Stimulated activated CD4-positive, alpha-beta T cell treated with anti-CD3 and anti-CD28 coated beads, Interleukin-1b, Interleukin-23, amount 100 ng/mL, for 1 hour (primary cell): ENCODE measurements at places on chromosomes 7 and 10.

- no peak for DNase-seq
These were observed 55.5 kb upstream of the ODAD2 start for GRCh38 chr10:28054228-28054860.

GRCh38 chr10:106825576-106826364 is 338.7 kb downstream of the SORCS1 start:
- no peak for DNase-seq

DNA sequence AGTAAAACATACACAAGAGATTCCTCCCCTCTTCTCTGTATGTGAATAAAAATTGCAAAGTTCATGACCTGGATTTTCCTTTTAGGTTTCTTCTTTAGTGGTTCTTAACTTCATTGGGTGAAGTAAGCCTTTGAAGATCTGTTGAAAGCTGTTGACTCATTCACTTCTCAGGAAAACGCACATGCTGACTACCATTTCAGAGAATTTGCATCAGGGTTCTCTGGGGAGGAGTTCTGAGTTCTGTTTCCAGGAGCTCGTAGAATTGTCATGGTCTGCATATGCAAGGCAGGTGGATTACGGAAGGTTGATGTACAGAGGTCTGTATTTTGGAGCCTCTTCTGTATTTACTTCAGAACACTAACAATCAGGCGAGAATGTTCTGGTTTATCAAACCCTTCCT is 962 bp upstream of the SLC26A4 start:
- no peak for DNase-seq

- DNase-seq = no peak
These were observed 383.4 kb downstream of the GATA3 start for GRCh38 chr10:8437896-8438295.

DNA sequence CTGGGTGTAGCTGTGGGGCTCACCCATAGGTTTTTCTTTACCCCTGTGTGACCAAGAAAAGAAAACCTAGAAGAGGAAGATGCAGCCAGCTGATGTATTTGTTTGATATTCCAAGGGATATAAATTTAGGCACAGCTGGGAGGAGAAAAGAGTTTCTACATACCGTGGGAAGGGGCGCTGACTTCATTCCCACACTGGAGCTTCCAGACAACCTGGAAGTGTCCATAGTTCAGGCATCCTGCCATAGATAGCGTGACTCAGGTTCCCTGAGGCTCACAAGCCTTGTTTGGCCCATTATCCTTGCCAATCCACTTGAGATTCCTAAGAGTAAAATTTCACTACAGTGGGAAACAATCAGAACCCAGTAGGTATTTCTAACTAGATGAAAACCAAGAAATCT is 371.7 kb upstream of the NRP1 start:
- no peak for DNase-seq

- no peak for DNase-seq
These were observed 35.7 kb downstream of the SMNDC1 start for GRCh38 chr10:110268971-110269370.

GRCh38 chr10:13834581-13835286 is 248.0 kb downstream of the PRPF18 start:
- no peak for DNase-seq

DNA sequence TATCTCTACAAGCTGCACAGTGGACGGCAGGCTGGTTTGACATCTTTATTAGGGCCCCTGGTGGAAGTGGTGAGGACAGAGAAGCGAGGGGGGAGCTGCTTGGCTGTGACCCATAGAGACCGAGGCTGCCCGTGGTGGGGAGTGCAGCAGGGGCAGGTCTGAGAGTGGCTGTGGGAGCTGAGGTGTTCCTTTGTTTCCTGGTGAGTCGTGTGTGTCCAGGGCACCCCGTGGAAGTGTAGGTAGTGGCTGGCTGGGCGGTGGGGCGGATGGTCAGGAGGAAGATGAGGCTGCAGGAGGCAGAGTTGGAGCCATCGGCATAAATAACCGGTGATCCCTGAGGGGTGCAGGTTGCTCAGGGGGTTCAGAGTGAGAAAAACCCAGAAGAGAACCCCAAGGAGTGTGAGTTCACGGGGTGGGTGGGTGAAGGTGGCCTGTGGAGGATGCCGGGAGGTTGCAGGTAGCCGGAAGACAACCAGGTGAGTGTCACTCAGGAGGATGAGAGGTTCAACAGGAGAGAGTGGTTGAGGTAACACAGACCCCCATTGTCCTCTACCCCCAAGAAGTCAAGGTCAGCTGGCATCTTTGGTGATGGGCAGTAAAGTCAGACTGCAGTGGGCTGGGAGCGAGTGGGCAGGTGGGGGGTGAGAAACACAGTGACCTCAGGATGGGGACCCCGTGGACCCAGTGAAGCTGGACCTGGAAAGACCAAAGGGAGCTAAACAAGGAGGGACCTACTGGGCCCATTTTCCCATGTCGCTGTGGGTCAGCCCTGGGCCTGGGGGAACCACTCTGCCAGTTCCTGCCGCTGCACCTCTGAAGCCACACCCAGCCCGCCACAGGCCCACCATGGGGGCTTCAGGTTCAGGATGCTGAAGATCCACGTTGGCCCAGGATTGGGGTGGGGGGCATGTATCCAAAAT is 7.8 kb downstream of the ATP6V0E2 start:
- DNase-seq = no peak

DNA sequence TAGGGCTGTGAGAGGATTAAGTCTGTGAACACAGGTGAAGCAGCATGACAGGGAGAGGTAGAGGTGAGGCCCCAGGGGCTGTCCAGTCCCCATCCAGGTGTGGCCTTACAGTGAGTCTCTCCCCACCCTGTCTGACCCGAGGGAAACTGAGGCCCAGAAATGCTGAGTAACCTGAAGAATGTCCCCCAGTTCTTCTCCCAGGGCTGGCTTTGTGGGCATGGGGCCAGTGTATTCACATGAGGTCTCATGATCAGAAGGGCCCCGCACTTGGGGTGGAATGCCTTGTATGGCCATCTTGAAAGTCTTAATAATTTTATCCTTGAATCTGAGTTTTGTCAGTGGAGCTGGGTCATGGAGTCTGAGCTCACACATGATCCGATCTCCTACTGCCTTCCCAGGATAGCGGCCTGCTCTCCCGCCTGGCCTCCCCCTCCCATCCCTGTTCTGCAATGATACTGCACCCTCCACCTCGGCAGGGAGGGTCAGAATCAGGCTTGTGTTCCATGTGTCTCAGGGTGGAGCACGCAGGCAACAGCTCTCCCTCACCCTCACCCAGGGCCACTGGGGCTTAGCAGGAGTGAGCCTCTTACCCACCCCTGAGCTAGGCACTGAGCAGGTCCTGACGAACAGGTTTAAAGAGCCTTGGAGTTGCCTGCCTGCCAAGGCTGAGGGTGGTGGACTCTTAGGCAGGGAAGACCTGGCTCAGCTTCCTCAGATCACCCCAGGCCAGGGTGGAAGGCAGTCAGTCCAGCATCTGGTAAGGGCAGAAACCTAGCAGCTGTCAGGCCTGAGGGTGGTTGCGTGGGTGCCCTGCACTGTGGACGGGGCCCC is 41.4 kb upstream of the NPFFR1 start:
- DNase-seq = no peak

DNA sequence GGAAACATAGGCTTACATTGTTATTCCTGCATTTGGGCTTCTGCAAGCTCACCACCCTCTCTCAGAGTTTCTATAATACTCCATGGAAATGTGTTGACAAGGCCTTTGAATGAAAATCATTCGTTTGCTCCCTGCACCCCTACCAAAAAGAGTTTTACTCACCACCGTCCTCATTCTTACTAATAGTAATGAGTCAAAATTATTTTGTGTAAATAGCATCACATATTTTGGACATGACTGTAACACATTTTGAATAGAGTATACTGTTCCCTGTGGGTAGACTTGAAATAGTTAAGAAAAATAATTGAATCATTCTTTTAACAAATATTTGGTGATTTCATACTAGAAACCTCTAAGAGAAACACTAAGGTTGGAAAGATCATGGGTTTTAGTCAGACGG is 84.6 kb downstream of the AKAP9 start:
- no peak for DNase-seq

- no peak for DNase-seq
These were observed 610.1 kb downstream of the LRMDA start for GRCh38 chr10:76041551-76041950.

DNA sequence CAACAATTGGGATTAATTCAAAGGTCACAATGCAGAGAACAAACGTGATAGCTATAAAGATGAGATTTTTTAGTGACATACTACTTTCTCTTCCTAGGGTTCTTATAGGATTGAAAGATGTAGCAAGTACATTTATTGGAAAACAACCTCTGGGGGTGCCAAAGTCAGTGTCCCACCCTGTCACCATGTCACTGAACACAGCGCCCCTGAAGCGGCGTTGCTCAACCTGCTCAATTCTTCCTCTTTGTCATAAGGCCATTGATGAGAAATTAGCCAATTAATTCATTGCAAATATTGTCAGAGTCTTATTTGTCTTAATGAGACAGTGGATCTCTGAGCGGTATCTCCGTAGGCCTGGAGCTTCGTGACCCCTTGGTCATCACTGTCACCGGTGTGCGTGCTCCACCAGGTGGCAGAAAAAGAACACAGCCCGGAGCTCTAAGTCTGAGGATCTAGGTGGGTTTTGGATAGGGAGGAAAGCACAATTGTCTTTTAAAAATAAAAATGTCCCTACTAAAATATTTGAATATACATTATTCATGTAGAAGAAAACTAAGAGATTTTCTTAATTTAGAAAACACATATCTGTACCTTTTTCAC is 362.6 kb downstream of the PAXIP1 start:
- DNase-seq = no peak

GRCh38 chr10:102485093-102485784 is 17.3 kb downstream of the ACTR1A start:
- DNase-seq = no peak

GRCh38 chr10:75435291-75435690 is 3.9 kb downstream of the LRMDA start:
- no peak for DNase-seq

DNA sequence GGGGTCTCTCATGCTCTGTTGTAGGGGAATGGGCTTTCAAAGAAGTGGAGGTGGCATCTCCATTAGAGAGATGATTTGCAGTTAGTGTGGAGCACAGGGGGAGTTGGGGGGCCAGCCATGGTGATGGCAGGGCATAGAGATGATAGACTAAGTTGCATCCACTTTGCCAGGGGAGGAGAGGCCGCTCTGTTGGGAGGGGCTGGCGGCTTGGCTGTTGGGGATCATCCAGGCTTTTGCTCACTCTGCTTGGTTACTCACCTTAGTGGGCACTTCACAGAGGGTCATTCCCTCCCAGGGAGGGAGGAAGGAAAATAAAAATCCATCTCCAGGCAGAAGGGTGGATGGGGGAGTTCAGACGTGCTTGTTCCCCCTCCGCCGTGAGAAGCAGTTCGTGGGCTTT is 31.4 kb upstream of the CDH23 start:
- no peak for DNase-seq

DNA sequence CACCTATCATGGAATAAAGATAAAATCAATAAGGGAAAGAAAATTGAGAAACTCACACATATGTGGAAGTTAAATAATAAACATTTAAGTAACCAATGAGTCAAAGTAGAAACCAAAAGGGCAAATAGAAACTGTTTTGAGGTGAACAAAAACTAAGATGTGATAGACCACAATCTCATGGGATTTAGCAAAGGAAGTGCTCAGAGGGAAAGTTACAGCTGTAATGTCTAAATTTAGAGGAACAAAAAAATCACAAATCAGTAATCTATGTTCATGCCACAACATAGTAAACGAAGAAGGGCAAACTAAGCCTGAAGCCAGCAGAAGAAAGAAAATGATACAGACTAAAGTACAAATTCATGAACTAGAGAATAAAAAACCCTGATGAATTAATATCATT is 16.3 kb downstream of the CYP3A4 start:
- no peak for DNase-seq

- no peak for DNase-seq
These were observed 51.6 kb upstream of the RPA3 start for GRCh38 chr7:7769710-7770627.

GRCh38 chr10:56095506-56096225 is 265.4 kb downstream of the ZWINT start:
- DNase-seq = no peak

GRCh38 chr10:124168991-124169802 is 75.8 kb upstream of the CHST15 start:
- no peak for DNase-seq

DNA sequence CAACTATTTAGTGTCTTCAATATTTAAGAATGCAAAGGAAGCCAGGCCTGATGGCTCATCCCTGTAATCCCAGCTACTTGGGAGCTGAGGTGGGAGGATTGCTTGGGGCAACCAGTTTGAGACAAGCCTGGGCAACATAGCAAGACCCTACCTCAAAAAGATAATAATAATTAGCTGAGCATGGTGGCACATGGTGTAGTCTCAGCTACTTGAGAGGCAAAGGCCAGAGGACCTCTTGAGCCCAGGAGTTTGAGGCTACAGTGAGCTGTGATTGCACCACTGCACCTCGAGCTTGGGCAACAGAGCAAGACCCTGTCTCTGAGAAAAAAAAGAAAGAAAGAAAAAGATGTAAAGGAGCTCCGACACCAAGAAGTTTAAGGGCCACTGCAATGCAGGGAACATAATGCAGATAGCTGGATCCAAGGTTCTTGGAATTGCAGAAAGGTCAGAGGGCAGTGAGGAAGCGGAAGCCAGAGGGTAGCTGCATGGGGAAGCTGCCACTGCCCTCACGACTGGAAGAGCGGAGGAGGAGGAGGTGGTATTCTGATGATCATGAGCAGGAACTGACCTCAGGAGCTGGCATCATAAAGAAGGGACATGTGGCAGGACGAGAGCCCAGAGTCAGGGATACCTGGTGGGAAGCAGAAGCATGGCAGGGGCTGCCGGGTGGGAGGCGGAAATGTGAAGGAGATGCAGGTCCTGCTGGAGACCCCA is 60.2 kb upstream of the PODXL start:
- DNase-seq = no peak

- DNase-seq = no peak
These were observed 733 bp downstream of the PRKCQ start for GRCh38 chr10:6579183-6579903.

DNA sequence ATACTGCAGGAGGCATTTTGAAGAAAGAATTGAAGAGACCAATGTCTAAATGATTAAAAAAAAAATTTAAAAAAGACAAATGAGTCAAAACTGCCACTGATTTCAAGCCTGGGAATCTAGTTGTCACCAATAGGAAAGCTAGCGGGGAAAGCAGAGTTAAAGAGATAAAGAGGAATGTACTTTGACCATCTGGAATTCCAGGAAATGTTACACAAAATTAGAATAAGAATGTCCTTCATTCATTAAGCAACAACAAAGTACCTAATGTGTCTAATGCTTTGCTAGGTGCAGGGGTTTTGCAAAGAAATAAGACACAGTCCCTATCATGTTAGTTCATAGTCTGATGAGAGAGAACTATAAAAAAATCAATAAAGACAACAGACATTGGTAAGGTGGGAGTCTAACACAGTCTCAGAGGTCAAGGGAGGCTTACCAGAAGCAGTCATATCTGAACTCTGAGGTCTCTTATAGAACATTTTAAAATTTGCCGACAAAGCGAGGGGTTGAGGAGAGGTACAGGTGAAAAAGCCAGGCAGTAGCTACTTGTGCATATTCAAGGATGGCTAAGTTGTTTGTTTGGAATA is 8.8 kb upstream of the TYSND1 start:
- DNase-seq = no peak

GRCh38 chr7:39650676-39651075 is 27.3 kb downstream of the RALA start:
- DNase-seq = no peak

- no peak for DNase-seq
These were observed at the start of gene MACROH2A2 for GRCh38 chr10:70052462-70053217. MACROH2A2 (plus strand) TSS chr10:70052846; CDS start chr10:70075659, 22,813 bp downstream.
